ENCODE measurements at places on chromosomes 4 and X. TPM values are rescaled to one million over a fixed set of nuclear protein-coding genes. Genes with fewer than 3 reads are reported as not detected.
A peak's percentile ranks its signal among the peaks of the same experiment; 100 is the strongest.

DNA sequence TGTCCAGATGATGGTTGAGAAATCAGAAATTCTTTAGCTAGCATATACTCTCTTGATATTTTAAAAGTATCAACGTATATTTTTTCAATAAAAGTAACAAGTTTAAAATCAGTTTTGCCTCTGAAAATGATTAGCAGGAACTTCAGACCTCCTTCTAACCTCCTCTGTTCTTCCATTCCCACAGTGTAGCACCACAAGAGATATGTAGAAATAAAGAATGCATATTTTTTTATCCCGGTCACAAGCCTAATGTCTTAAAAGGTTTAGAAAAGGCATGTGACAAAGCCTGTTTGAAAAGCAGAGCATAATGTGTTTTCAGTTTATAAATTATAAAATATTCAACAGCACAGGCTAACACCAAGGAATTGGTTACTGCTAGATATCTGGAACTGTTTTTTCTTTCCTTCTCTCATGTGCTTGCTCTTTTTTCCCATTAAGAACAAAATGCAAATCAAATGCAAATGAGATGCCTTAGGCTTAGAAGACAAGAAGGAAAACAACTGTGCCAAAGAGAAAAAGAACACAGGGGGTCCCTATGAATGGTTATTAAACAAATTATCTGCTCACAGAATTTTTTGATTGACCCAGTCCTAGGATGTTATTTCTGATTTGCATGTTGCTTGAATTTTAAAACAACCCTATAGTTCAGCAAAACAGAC, 351.7 kb upstream of the FAM241A start:
- no peak for DNase-seq

GRCh38 chr4:27414887-27415731, 554.5 kb downstream of the STIM2 start:
- no peak for DNase-seq

Gene CA5B
- total RNA-seq = 1.2 TPM

- no peak for DNase-seq
Measured at GRCh38 chr4:10809905-10810304, 125.3 kb upstream of the CLNK start.

DNA sequence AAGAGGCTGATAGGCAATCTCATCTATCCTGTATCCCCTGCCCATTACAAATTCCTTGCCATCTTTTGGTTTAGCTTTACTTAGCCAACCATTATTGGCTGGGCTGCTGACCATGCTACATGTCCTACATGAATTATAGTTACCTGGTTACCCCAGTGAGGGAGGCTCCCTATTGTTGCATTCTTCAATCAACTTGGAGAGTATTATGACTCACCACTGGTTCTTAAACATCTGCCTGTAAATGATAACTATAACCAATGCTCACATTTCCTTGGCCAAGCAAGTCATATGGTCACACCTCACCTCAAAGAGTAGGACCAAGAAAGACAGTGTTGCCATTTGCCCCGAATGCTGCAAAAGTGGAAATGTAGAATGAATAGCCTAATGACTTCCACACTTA, 297.6 kb downstream of the IL15 start:
- no peak for DNase-seq

Gene FAM156A
- total RNA-seq = 12.6 TPM

DNA sequence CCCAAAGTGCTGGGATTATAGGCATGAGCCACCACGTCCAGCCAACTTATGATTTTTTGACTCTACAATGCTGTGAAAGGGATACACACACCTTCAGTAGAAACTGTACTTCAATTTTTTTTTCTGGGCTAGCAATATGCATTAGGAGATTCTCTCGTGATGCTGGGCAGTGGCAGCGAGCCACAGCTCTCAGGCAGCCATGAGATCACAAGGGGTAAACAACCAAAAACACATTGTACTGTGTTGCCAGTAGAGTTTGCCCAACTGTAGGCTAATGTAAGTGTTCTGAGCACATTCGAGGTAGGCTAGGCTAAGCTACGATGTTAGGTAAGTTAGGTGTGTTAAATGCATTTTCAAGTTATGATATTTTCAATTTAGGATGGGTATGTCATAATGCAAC, 25.7 kb downstream of the RAB33A start:
- no peak for DNase-seq

DNA sequence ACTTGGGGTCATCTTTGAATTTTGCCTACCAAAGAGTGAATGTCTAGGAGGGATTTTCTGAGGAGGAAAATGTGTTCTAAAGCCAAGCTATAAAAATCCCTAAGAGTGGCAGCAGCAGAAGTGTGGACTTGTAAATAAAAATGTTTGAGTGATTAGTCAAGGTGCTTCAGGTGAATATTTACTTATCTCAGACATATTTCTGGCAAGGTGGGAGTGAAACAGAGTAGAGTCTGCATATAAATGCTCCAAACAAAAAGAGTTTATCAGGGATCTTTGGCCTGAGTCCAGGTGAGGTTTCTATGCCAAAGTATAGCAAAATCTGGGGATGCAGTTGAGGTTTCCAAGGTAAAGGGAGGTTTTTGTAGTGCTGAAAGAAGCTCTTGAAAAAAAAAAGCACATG, 19.7 kb downstream of the CYSLTR1 start:
- no peak for DNase-seq

Gene PSMD10
- total RNA-seq = 20.3 TPM

DNA sequence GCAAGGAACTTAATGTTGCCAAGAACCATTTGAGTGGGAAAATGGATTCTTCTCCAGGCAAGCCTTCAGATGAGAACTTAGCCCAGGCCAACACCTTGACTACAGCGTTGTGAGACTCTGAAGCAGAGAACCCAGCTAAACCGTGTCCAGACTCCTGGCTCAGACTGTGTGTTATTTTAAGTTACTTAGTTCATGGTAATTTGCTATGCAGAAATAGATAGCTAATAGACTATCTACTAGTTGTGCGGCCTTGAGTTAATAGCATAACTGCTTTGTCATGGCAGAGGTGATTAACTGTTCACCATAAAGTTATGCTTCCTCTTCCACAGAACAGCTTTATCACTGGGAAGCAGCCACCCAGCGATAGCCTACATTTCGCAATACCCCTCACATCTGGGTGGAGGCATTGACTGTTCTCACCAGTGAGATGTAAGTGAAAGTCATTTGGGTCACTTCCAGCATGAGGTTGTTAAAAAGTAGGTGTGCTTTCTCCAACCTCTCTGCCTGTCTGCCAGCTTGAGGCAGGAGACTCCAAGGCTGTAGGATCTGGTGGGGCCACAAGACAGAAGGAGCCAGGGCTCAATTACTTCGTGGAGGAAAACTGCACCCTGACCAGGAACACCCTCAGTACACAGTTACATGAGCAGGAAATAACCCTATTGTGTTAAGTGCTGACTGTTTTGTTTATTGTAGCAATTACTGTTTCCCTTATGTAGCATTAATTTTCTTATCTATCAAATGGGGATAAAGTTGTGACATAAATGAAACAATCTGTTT, 94.2 kb downstream of the GPAT3 start:
- DNase-seq = peak; percentile 39

Gene PCYT1B
- total RNA-seq = under 0.01 TPM

DNA sequence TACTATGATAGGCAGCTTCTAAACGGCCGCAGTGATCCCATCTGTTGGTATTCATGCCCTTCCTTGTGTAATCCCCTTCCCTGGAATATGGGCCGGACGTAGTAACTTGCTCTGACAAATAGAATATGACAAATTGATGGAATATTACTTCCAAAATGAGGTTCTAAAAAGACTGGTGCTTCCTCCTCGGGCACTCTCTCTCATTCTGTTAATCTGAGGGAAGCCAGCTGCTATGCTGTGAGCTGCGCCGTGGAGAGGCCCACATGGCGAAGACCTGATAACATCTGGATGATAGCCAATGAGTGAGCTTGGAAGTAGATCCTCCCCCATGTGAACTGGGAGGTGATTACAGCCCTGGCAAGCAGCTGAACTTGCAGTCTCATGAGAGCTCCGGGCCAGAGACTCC, 27.2 kb upstream of the SLC25A4 start:
- DNase-seq = peak; percentile 58

- no peak for DNase-seq
Measured at GRCh38 chr4:140236654-140237169, 82.7 kb upstream of the MAML3 start.

- no peak for DNase-seq
Measured at GRCh38 chr4:53928825-53929224, 135.6 kb downstream of the CHIC2 start.

DNA sequence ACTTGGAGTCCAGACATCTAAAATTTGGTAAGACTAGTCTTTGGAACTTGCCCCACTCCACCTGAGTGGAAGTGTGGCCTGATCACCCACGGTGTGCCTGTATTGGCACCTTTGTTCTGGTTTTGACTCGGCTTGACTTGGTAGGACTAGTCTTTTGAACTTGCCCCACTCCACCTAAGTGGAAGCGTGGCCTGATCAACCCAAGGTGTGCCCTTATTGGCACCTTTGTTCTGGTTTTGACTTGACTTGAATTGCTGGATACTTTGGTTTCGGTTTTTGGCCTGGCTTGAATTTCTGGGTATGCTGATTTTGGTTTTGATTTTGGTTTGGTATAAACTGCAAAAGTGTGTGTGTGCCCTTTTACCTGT, 44.7 kb upstream of the UGT2B7 start:
- no peak for DNase-seq

- no peak for DNase-seq
Measured at GRCh38 chr4:81965454-81965853, 408.3 kb downstream of the HNRNPD start.

DNA sequence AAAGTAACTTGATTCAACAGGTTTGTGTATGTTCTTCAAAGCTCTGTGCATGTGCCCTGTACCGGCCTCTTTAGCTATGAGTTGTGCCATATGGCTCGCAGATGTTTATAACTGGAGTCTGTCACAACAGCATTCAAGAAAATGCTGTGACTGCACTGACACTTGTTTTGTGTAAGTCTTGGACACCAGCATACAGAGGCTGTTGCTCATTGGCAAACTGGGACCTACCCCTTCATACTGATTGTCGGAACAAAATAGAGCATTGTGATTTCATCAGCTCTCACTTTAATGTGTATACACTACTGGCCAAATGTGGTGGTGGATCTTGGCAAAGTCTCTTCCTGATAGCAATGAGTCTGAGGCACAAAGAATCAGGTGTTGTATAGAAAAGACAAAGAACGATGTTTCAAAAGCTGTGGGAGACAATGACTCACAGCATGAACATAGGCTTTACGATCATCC, 133.9 kb downstream of the EGF start:
- no peak for DNase-seq

Gene GRK4
- 2.2 TPM for total RNA-seq

Gene SPARCL1
- 1.9 TPM for total RNA-seq

DNA sequence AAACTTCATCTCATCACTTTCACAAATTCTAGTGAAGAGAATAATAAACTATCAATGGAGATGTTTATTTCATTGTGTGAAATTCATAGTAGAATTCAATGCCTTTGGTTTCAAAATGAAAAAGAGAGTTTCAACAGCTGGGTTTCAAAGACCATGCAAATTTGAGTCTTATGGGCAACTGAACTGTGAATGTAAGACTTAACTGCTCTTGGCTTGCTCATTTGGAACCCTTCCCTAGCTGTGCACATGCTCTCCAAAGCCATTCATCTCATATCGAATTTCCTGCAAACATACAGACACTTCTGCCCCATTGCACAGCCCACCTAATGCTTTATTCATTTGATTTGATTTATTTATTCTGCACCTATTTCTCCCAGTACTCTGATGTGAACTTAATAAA, 154.5 kb downstream of the GRXCR1 start:
- DNase-seq = no peak

Gene TEX13D
- not detected for total RNA-seq

GRCh38 chrX:48927123-48927522, 8.3 kb upstream of the PIM2 start:
- DNase-seq = no peak

Gene ATG4A
- total RNA-seq = 18.4 TPM

- no peak for DNase-seq
Measured at GRCh38 chr4:152590179-152591031, 54.5 kb upstream of the FBXW7 start.

DNA sequence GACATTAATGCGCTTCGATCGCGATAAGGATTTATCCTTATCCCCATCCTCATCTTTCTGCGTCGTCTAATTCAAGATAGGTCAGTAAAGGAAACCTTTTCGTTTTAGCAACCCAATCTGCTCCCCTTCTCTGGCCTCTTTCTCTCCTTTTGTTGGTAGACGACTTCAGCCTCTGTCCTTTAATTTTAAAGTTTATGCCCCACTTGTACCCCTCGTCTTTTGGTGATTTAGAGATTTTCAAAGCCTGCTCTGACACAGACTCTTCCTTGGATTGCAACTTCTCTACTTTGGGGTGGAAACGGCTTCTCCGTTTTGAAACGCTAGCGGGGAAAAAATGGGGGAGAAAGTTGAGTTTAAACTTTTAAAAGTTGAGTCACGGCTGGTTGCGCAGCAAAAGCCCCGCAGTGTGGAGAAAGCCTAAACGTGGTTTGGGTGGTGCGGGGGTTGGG, 528 bp upstream of the FGF2 start:
- no peak for DNase-seq

All from liver (tissue), 10 donors.